Smooth muscle cell of bladder (primary cell): ENCODE measurements at places on chromosomes 12 and 14. TPM values are rescaled to one million over a fixed set of nuclear protein-coding genes. Genes with fewer than 3 reads are reported as not detected.

HSPB8 gene
- 9.8 and 18.1 TPM in 2 replicates for total RNA-seq

A2M gene
- 10.8 and 12.1 TPM in 2 replicates for total RNA-seq

ARG2 gene
- 2.6 and 3.1 TPM in 2 replicates for total RNA-seq

TMEM117 gene
- total RNA-seq = 8.2 and 11.8 TPM in 2 replicates

HOXC10 gene
- total RNA-seq = 0.18 and 0.43 TPM in 2 replicates

DDIT3 gene
- total RNA-seq = 70.8 and 124 TPM in 2 replicates

CCDC184 gene
- 0.43 and 0.83 TPM in 2 replicates for total RNA-seq

TAS2R7 gene
- total RNA-seq = not detected in 2 replicates

REP15 gene
- total RNA-seq = 0.43 and 1.2 TPM in 2 replicates

PPP1R1A gene
- not detected in 2 replicates for total RNA-seq

MMP19 gene
- 5.9 and 6.1 TPM in 2 replicates for total RNA-seq

SLC6A15 gene
- total RNA-seq = 16.8 and 17.6 TPM in 2 replicates

RNASE2 gene
- total RNA-seq = not detected in 2 replicates

KRT83 gene
- 0.14 TPM in 1 of 2 replicates, not detected in the other for total RNA-seq

CMAS gene
- total RNA-seq = 17.1 and 22.1 TPM in 2 replicates

TDRD9 gene
- 0.37 and 0.57 TPM in 2 replicates for total RNA-seq

ZDHHC22 gene
- total RNA-seq = not detected in 2 replicates

PSMB5 gene
- 222 and 237 TPM in 2 replicates for total RNA-seq

CLEC4C gene
- not detected in 2 replicates for total RNA-seq

STAC3 gene
- total RNA-seq = 0.14 and 0.37 TPM in 2 replicates

ASIC1 gene
- total RNA-seq = 2.1 and 4.6 TPM in 2 replicates

HCAR2 gene
- total RNA-seq = 0.14 TPM in 1 of 2 replicates, not detected in the other

PTHLH gene
- 2.0 and 17.8 TPM in 2 replicates for total RNA-seq

CKAP4 gene
- total RNA-seq = 228 and 312 TPM in 2 replicates

OTUB2 gene
- 0.85 and 0.92 TPM in 2 replicates for total RNA-seq

KRT72 gene
- total RNA-seq = not detected in 2 replicates

RGS6 gene
- not detected in 2 replicates for total RNA-seq

TMEM179 gene
- 0.14 TPM in 1 of 2 replicates, not detected in the other for total RNA-seq

AQP6 gene
- total RNA-seq = under 0.01 TPM in 1 of 2 replicates, not detected in the other

PTPRO gene
- total RNA-seq = 0.85 and 1.3 TPM in 2 replicates

HCAR1 gene
- total RNA-seq = under 0.01 and 0.09 TPM in 2 replicates

LRRK2 gene
- 4.8 and 13.7 TPM in 2 replicates for total RNA-seq

RPGRIP1 gene
- not detected in 2 replicates for total RNA-seq

KRT77 gene
- not detected in 2 replicates for total RNA-seq

MAPKAPK5 gene
- 23.2 and 26.8 TPM in 2 replicates for total RNA-seq

CIROP gene
- under 0.01 and 0.18 TPM in 2 replicates for total RNA-seq

OASL gene
- total RNA-seq = 0.09 and 0.57 TPM in 2 replicates

PRIMA1 gene
- total RNA-seq = not detected in 2 replicates

NRXN3 gene
- under 0.01 and 0.14 TPM in 2 replicates for total RNA-seq

NOVA1 gene
- total RNA-seq = 1.4 and 1.6 TPM in 2 replicates
